Heart left ventricle (tissue), 16 donors: ENCODE measurements at places on chromosomes 1 and 21. TPM values are rescaled to one million over a fixed set of nuclear protein-coding genes. Genes with fewer than 3 reads are reported as not detected.
A peak's percentile ranks its signal among the peaks of the same experiment; 100 is the strongest.

DNA sequence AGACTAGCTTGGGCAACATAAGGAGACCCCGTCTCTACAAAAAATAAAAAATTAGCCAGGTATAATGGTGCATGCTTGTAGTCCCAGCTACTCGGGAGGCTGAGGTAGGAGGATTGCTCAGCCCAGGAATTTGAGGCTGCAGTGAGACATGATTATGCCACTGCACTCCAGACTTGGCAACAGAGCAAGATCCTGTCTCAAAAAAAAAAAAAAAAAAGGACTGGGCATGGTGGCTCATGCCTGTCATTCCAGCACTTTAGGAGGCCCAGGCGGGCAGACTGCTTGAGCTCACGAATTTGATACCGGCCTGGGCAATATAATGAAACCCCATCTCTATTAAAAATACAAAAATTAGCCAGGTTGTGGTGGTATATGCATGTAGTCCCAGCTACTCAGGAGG is 47.3 kb upstream of the BCL10 start:
- no peaks in the 10 kb centered on the region for H3K36me3 ChIP-seq
- no peak overlapping the region for H3K4me3 ChIP-seq
- no peak for DNase-seq
- no peak overlapping the region for H3K27ac ChIP-seq

GRCh38 chr1:23083714-23084480 is 64.6 kb downstream of the KDM1A start:
- H3K27ac ChIP-seq: no peak overlapping the region
- peaks cover 21% of the 10 kb centered on the region for H3K36me3 ChIP-seq
- no peak overlapping the region for H3K4me3 ChIP-seq
- DNase-seq: no peak
- no peaks in the 10 kb centered on the region for H3K4me1 ChIP-seq

DNA sequence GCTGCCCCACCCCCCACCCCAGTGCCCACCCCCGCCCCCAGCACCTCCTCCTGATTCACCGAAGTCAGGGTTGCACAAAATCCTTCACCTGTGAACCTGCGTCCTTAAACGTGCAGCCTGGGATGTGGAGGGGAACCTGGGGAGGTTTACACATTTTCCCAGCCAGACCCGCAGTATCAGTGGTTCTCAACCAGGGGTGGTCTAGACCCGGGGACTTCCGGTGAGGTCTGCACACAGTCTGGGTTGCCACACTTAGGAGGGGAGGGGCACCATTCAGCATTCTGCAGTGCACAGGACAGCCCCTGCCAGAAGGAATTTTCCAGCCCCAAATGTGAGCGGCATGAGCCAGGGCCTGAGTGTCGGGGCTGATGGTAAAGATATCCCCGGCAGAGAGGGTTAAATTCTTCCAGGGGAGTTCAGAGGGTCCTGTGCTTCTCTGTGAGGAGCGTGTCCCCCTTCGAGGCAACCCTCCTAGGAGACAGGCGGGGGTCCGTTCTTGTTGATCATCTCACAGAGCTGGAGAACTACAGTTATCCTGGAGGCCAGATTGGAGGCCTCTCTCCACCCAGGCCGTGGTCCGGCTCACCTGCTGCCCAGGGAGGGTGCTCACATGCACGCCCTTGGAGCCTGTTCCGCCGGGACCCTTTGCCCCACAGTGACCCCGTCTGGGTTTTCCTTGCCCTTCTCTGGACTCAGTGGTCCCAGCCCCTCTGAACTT is 113.6 kb downstream of the SIK1 start:
- H3K27me3 ChIP-seq: no peaks in the 10 kb centered on the region
- H3K4me3 ChIP-seq: no peak overlapping the region
- H3K4me1 ChIP-seq: no peaks in the 10 kb centered on the region
- no peak overlapping the region for H3K27ac ChIP-seq
- H3K36me3 ChIP-seq: no peaks in the 10 kb centered on the region

- H3K4me3 ChIP-seq: no peak overlapping the region
- no peaks in the 10 kb centered on the region for H3K27me3 ChIP-seq
- DNase-seq: peak; percentile 36
- H3K4me1 ChIP-seq: peaks cover 8% of the 10 kb centered on the region
Observed at GRCh38 chr1:14366091-14367018, 232.1 kb upstream of the KAZN start.

DNA sequence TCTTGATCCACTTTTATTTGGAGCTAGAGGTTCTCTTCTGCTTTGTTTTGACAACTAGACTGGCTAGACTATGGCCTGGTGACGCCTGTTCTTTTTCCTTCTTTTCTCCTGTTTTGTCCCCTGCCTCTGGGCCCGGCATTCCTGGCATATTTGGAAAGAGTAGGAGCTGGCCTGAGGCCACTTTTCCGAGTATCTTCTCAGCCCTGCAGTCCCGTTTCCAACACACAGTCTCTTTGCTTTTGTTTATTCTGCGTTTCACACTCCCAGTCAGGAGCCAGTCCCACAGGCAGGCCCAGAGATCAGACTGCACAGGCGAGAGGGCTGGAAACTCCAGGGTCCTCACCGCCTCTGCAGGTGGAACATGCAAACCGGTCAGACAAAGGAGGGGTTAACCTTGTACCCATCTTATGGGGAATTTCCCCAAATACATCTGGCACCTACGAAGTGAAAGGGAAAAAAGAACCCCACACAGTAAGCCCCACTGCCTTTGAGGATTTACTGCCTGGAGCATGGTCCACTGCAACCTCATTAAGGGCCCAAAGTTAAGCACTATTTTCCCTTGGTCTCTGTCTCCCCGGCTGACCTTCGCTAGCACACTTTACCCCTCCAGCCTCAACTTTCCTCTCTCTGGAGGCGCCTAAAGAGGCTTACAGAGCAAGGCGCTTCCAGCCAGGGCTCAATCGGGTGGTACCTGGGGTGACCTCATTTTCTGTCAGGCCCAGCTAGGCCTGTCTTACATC is 141.1 kb downstream of the TOMM20 start:
- H3K27me3 ChIP-seq: no peaks in the 10 kb centered on the region
- no peak overlapping the region for H3K4me3 ChIP-seq
- peaks cover 32% of the 10 kb centered on the region for H3K4me1 ChIP-seq
- no peaks in the 10 kb centered on the region for H3K36me3 ChIP-seq
- H3K27ac ChIP-seq: peak overlapping the region; percentile 79
- peak; percentile 65 for DNase-seq

DNA sequence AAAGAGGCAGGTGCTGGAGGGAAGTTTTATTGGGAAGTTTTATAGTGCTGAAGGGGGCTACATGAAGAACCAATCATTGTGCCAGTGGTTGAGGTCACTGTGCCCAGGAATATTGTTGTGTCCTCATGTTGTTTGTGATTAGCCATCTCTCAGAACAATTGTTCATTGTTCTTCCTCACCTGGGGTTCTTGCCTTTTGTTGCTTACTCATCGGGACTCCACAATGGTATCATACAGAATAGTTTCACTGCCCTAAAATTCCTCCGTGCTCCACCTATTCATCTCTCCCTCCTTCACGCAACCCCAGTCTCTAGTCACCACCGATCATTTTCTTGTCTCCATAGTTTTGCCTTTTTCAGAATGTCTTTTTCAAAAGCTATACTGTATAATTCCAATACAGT is 38.9 kb upstream of the CDC14A start:
- no peaks in the 10 kb centered on the region for H3K4me1 ChIP-seq
- no peak overlapping the region for H3K4me3 ChIP-seq
- no peaks in the 10 kb centered on the region for H3K27me3 ChIP-seq
- H3K36me3 ChIP-seq: no peaks in the 10 kb centered on the region
- no peak overlapping the region for H3K27ac ChIP-seq

DNA sequence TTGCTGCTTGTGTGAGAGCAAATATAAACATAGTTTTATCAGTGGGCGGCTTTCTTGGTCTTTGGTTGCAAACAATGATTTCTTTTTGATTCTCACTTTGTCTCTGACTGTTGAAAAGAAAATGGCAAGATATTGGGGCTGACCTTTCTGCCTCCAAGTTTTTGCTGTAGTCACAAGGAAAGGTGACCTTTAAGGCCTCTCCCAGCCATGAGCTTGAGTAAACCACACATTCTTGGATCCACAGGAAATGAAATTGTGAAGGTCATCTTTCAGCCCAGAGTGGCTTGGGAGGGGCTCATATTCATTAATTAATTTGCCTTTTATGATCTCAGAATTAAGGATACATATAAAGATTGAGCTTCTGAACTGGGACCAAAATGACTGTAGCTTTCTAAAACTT is 241.6 kb downstream of the BACH1 start:
- no peaks in the 10 kb centered on the region for H3K27me3 ChIP-seq
- no peaks in the 10 kb centered on the region for H3K4me1 ChIP-seq
- no peak for DNase-seq
- H3K27ac ChIP-seq: no peak overlapping the region
- no peak overlapping the region for H3K4me3 ChIP-seq

BACH1 gene
- 32.2 TPM for total RNA-seq
